ENCODE measurements at places on chromosomes 6 and 20.

DNA sequence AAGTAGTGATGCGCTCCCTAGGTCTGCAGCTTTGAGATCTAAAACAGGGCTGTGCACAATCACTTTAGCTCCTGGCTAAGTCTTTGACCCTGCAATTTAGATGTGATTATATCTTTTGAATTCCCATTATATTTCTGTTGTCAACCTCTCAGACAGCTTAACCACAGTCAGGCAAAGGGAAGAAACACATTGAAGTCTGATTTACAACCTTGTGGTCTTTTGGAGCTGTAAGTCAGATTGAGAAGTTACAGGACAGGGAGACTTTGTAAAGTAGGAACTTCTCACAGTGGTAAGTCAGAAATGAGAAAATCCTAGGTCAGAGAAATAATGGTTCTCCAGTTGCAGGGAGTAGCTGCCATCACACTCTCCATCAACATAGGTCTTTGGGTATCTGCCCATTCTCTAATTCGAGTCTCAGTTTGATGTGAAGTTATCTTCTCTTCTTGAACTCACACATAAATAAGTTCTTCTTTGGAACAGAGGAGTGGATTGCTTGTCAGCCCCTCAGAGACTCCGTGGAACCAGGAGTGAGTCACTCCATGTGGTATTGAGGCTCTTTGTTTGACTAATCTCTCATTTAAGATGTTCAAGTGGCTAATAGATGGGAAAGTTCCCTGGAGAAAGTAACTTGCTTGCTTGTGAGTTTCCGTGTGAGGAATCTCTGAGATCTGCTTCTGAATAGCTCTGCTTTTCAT lies 35.0 kb upstream of the SGK1 start:
- DNase-seq: peak; percentile 11

DNA sequence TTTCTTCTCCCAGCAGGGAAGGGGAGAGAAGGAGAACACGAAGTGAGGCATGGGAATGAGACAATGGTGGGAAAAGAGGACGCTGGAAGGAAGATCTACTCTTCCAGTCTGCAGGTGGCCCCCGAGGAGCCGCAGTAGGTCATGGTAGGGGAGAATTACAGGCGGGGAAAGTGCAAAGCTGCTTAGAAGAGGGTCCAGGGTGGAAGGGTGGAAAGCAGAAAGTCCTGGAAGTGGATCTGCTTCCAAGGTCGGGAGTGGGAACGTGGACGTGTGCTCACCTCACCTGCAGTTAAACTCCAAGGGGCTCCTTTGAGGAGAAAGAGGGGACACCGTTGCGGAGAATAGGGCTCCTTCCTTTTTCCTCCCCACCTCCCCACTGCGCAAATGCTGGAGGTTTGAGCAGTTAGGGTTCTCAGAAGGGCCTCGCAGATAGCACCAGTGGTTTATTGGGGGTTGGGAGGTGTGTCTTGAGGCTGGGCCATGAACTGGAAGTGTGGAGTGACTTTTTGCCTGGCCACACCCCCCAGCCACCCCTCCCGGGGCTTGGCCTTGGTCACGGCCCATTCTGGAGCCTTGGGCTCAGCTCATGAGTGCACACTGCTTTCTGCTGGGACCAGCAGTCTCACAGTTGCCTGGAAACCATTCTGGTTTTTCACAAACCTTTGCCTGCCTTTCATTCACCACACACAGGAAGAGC lies 100.4 kb upstream of the MLN start:
- DNase-seq: no peak

- DNase-seq: peak; percentile 21
Measured at GRCh38 chr20:48898210-48898609, 23.3 kb upstream of the ARFGEF2 start.

GRCh38 chr6:165245287-165245686 lies 64.1 kb downstream of the C6orf118 start:
- DNase-seq: no peak

- DNase-seq: no peak
Measured at GRCh38 chr6:121460170-121460569, 24.7 kb downstream of the GJA1 start.

Data from T1000 (cell line).